ENCODE measurements at places on chromosomes 7 and 10. TPM values are rescaled to one million over a fixed set of nuclear protein-coding genes. Genes with fewer than 3 reads are reported as not detected.

Gene LRMDA
- total RNA-seq: 4.5 TPM

DNA sequence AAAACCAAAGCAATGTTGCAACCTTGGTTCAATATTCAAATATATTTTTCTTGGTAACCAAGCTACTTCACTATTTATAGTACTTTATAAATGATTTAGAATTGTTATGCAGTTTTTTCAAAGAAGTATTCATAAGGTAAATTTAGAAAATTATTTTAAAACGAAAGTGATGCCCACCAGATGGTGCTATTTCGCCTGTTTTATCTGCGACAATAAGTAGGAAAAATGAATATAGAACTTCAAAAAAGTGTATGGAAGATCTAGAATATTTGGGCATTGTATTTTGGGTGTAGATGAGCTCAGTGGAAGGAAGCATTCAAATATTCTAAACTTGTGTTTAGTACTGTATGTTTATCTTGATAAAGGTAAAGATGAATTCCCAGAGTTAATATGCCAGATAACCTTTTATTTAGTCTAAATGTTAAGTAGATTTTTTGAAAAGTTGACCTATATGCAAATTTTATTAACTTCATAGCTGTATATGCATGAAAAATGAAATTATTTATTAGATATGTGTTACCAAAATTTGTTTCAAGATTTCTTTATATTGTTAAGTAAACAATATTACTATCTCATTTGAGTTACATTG, 93.2 kb downstream of the ADK start:
- DNase-seq: no peak

DNA sequence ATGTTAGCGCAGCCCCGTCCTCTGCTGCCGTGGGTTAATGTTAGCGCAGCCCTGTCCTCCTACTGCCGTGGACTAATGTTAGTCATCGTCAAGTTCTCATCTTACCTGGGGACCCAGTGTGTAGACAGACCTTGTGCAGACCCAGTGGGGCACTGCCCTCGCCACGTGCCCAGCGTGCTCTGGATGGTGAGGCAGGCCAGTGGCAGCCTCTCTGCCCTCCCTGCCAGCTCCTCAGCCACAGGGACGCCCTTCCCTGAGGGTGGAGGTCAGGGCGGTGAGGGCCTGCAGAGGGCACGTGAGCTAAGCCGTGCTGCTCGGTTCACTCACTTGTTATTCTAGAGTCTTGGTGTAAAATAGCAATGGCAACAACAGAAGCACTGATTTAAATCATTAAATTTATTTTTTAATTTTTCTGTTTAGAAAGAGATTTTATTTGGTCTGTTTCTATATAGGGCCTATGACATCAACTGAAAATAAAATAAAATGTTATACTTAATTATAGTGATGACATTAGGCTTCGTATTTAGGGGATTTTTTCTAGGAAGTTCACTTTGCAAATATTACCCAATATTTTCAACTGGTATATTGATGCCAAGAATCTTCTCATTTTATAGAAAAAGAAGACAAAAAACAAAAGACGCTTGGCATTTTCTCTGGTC, 48.4 kb downstream of the NKX6-2 start:
- no peak for DNase-seq

DNA sequence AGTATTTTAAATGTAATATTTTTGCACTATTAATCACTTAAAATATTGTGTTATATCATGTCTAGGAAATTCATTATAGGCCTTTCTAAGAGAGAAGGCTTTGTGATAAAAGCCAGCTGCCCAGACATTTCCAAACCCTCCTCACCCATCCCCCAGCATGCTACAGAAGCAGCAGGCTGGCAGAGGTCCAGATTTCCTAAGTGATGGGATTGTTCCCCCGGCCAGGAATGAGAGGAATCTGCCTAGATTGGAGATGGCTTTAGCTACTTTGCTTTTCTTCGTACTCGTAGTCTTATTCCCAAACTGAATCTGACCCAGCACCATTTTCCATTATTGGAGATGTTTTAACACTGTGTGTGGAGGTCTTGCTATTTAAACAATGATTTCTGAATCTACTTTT, 29.4 kb downstream of the CDK14 start:
- no peak for DNase-seq

Gene PANK1
- 8.8 TPM for total RNA-seq

DNA sequence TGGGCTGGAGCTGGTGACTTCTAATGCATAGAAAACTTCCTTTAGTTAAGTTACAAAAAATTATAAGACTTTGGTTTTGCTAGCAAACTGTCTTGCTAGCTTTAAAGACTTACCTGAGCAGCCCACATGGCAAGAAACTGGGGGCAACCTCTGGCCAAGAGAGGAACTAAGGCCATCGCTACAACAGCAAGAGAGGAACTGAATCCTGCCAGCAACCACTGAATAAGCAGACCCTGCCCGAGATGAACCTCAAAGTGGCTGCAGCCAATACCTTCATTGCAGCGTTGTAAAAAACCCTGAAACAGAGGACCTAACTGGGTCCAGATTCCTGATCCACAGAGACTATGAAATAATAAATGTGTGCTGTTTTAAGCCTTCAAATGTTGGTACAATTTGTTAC, 54.6 kb upstream of the STARD3NL start:
- DNase-seq: no peak

DNA sequence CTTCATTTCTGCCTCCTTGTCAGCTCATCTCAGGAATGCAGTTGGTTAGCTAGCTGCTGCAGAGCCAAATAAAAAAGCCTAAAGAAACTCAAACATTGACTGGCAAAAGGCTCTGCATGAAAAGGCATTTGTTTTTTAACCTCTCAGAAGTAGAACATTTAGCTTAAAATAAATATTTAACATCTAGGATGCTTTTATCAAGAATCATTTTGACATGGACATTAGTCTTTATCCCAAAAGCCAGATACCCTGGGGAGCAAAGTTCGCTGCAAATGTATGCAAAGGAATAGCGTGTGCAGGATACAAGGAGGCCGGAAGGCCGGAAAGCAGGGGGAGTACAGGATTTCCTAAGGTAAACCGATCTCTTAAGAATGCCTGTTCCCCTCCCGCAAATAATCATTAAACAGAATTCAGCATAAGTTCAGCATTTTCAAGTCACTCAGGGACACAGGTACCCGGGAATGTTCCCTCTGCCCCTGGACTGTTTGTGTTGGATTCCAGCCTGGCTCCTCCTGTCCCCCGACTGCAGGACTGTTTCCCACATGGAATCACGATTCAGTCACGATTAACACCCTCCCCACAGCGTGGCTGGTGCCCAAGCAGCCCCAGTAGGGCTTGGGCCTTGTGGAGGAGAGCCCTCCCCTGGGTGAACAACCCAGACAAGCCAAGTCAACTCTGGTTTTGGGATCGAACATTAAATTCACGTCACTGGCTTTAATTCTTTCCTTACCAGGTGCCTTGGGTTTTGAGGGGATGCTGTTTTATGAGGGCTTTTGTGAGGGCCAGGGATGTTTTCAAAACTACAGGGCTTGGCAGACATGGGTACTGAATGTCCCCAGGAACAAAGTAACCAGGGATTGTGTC, 97.8 kb downstream of the HIPK2 start:
- no peak for DNase-seq

DNA sequence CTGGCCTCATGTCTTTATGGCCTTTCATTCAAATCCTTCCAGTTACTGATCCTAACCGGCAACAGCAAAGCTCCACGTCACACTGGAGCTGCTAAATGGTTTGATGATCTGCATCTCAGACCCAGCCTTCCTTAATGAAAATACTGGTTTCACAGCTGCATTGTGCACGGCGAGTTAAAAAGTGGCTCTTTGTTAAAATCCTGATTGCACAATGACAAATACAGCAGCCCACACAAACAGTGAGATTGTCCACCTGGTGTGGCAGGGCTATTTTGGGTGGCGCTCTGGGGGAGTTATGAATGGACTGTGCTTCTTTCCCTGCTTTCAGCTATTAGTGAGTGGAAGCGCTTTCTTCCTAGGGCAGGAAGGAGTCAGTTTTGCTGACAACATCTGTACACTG, 63.4 kb upstream of the C1QL3 start:
- no peak for DNase-seq

Gene GIMAP1
- total RNA-seq: 3.5 TPM

DNA sequence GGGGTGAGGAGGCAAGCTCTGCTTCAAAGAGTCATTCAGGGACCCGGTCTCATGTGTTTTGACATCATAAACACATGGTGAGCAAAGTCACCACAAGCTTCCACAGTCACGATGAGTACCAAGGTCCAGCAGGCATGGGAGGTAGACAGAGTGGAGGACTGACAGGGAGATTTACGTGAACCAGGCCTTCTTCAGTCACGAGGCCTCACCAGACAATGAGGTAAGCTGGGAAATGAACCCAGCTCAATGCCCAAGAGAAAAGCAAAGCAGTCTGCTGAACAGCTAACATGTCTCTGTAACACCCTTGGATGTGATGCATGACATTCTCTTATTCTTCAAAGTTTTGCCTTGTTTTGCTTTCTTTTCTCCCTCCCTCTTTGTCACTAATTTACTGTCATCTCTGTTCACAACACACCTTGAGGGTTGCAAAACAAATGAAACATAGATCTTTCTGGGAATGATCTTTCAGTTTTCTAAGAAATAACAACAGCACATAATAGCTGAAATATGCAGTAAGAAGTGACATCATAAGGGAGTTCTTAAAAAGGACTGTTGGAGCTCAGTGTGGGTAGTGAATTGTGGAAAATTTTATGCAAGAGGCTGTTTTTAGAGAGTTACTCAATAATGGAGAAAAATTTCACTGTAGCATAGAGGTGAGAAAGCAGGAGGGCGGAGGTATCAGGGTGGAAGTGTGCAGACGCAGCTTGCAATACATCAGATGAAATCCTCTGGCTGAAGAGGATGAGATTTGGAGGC, 9.0 kb downstream of the PPP1R17 start:
- DNase-seq: no peak

GRCh38 chr7:157964016-157964415, 623.6 kb downstream of the PTPRN2 start:
- peak; percentile 72 for DNase-seq

DNA sequence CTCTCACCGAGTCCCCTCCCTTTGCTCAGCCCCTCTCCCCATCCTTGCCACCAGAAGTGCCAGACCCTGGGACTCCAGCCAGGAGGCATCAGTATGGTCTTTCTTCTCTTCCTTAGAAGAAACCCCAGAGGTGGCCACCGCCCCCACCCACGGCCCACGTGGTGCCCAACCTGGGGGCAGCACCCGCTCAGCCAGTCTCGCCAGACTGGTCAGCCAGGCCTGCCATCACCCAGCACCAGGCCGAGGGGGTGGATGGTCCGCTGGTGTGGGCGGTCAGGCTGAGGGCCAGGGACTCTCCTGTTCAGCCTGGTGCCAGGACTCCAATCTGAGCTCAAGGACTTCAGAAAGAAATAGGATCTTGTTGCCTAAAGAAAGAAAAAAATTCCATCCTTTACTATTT, 5.8 kb upstream of the CLDN4 start:
- no peak for DNase-seq

Gene RAB19
- total RNA-seq: not detected

DNA sequence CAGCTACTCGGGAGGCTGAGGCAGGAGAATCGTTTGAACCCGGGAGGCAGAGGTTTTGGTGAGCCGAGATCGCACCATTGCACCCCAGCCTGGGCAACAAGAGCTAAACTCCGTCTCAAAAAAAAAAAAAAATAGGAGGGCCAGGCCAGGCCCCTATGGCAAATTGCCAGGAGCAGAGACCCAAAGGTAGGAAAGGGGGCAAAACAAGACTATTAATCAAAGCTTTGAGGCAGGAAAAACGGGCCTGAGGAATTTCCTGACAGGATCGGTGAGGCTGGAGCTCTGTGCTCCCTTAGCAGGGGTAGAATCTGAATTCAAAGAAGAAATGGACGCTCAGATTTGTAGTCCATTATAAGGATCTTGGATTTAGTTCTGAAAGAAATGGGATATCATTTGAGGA, 2.8 kb upstream of the VOPP1 start:
- DNase-seq: no peak

DNA sequence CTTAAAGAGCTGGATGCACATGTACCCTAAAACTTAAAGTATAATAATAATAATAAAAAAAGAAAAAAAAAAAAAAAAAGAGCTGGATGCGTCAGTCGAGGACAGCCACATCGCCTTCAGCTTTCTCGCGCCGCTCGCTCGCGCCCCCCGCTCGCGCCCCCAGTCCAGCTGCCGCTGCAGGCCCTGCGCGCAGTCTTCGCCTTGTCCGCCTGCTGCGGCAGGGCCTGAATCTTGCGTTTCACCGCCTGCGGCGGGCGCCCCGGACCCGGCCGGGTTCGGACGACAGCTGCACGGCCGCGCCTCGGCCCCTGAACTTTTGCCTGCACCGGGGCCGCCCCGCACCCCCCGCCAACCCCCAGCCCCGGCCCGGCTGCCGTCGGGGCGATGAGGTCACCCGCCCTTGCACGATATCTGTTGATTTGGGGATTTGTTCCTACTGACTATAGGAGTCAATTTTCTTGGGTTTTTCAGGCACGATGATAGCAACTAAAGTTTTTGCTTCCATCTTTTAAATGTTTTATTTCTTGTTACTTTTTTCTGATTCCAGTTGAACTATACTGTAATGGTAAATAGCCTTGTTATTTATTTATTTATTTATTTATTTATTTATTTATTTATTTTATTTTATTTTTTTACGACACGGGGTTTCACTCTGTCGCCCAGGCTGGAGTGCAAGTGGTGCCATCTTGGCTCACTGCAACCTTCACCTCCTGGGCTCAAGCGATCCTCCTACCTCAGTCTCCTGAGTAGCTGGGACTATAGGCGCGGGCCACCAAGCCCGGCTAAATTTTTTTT, 33.5 kb upstream of the CPN1 start:
- DNase-seq: no peak

- no peak for DNase-seq
Measured at GRCh38 chr10:88999625-89000024, 9.0 kb downstream of the FAS start.
